ENCODE measurements at places on chromosomes 16 and 17.

- DNase-seq: peak; percentile 73
These were observed 96.4 kb downstream of the C16orf78 start for GRCh38 chr16:49469930-49470451.

- no peak for DNase-seq
These were observed 313.1 kb upstream of the TNRC6C start for GRCh38 chr17:77645072-77646045.

GRCh38 chr16:89519881-89520280, 11.7 kb downstream of the SPG7 start:
- no peak for DNase-seq

DNA sequence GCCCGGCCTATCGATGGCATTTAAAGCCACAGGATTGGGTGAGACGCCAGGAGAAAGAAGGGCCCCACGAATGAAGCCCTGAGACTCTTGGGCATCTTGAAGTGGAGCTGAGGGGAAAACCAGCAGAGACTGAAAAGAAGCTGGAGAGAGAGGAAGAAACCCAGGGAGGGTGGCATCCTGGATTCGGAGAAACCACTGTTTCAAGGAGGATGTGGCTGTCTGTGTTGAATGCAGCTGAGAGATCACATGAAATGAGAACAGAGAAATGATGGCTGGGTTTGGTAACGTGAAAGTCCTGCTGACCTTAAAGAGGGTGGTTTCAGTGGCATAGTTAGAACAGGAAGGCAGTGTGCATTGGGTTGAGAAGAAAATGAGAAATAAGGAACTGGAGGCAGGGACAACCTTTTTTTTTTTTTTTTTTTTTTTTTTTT, 3.8 kb downstream of the TNFSF12 start:
- DNase-seq: no peak

DNA sequence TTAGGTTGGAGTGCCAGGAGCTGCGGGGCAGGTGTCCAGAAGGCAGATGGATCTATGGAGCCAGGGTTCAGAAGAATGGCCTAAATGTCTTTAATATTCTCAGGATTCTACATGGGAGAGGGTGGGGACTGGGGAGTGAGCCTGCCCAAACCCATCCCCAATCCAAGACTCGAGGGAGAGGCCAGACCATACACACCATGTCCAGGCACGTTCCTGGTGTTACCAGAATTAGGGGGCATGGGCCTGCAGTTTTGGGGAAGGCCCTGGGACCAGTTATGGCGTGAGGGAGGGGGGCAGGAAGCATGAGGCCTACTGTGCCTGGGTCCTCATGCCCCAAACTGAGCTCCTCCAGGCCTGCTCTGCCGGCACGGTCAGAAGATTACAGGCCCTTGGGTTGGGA, 1.9 kb downstream of the TAX1BP3 start:
- no peak for DNase-seq

GRCh38 chr16:70407811-70408274, 31.1 kb downstream of the ST3GAL2 start:
- DNase-seq: peak; percentile 65
